Stimulated activated CD8-positive, alpha-beta memory T cell treated with anti-CD3 and anti-CD28 coated beads, Interleukin-2, amount 100 ng/mL, for 48 hours (primary cell): ENCODE measurements at places on chromosomes 4 and X.

- DNase-seq: no peak
Observed at GRCh38 chrX:94058728-94059382, 384.8 kb downstream of the FAM133A start.

GRCh38 chrX:101415180-101416145 is 7.4 kb downstream of the HNRNPH2 start:
- no peak for DNase-seq

DNA sequence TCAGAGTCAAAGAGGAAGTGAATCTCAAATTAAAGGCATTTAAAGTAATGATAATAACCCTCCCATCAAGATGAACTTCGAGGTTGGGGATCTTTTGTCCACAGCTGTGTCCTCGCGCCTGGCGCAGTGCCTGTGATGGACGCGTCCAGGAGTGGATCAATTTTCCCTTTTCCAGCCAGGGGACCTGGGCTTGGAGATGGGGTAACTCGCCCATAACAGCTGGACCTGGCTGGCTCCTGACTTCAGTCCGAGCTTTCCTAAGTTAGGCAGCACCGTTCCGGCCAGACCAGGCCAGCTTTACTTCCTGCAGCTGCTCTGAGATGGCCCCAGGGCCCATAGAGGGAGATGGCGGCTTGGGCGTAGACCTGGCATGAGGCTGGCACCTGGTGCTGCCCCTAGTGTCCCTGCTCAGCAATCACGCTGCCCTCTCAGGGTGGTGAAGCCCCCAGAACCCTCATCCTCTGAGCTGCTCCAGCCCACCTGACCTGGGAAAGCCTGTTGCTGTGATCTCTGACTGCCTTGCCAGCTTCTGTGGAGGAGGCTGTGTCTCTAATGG is 23.9 kb downstream of the ADRA2C start:
- DNase-seq: no peak

DNA sequence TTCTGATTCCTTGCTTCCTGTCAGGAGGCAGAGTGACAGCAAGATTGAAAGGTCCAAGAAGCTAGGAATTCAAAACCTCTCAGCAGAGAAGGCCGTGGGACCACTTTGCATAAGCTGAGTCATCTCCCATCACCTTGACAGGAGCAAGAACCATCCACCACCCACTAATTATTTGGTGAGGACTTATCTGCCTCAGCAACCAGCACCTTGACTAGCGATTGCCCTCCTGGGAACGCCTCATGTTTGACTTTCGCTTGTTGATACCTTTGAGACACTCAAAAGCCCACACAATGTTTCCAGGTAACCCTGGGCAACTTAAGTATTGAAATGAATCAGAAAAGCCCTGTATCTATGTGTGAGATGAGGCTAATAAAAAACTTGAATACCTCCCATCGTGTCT is 233.5 kb upstream of the GYPA start:
- no peak for DNase-seq

DNA sequence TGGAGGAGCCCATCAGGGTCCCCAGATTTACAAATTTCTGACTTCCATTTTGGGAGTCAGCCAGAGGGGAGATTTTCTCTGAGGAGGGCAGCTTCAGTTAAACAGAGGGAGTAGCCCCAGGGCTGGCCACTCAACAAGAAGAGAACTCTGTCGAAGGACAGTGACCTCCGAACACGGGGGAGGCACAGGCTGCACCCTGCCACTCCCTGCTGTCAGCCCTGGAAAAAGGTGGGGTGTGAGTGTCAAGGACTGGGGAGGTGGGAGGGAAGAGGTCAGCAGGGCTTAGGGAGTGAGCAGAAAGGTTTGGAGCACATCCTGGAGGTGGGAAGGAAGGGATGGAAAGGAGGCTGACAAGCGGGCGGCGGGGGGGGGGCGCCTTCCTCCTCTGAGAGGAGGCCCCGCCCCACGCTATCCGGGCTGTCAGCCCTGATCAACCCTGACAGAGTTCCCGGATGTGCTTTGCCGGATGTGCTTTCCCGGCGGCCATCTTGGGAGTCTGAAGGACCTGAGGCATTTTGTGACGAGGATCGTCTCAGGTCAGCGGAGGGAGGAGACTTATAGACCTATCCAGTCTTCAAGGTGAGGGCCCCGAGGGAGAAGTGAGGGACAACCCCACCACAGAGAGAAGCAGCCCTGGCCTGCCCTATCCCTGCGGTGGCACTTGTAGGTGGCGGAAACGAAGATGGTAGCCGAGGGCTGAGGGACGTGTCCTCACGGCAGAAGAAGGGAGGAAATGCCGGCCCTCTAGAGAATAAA is at the start of gene MAGEC1:
Gene MAGEC1, plus strand, starts transcription at position 495 of the 756 bp plus-strand sequence. CDS start 1,179 bp downstream, outside the sequence.
- DNase-seq: no peak

- DNase-seq: no peak
Observed at GRCh38 chr4:844752-845232, 18.9 kb upstream of the CPLX1 start.

- no peak for DNase-seq
Observed at GRCh38 chrX:121949041-121949760, 901.8 kb downstream of the GLUD2 start.

DNA sequence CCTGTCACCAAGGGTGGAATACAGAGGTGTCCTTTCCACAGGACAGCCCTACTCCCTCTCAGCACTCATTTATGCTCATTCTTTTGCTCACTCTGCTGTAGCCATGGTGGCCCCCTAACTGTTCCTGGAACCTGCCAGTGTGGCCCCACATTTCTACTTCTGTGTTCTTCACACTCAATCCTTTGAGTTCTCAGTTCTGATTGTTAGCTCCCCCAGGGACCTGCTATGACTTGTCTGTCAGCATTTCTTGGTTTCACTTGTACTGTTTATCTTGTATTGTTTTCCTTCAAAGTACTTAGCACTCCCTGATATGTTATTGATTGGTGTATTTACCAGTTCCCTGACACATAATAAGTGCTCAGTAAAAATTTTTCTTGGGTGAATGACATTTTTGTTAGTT is 14.9 kb downstream of the VBP1 start:
- DNase-seq: no peak

GRCh38 chr4:6944301-6945051 is 34.9 kb downstream of the TBC1D14 start:
- no peak for DNase-seq

DNA sequence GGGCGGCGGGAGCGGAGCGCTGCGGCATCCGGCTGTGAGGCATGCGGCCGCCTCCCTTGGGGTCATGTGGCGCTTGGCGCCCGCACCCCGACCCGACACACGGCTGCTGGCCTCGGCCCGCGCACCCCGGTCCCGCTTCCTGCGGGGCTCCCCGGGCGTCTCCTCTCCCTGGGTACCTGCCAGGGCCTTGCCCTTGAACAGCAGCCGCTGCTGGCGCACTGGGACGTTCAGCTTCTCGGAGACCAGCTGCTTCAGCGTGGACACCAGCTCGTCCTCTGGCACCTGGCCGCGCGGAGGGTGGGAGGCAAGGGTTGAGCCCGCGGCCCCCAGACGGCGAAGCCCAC is 391 bp downstream of the UBL4A start:
- no peak for DNase-seq

DNA sequence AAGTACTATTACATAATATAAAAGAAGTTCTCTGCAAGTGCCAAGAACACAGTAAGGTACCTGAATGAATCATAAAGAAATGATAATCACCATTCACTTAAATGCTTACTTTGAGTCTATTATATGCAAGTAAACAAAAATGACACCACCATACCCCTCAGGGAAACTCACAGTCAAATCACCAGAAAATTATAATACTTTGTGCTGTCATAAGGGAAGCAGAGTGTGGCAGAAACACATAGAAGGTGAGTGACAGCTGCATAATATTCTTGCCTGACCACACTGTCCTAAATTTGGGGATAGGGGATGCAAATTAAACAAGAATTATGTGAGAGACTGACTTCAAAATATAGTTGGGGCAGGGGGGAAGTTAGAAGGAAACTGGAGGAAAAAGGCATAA is 12.9 kb downstream of the CCNI start:
- DNase-seq: no peak

DNA sequence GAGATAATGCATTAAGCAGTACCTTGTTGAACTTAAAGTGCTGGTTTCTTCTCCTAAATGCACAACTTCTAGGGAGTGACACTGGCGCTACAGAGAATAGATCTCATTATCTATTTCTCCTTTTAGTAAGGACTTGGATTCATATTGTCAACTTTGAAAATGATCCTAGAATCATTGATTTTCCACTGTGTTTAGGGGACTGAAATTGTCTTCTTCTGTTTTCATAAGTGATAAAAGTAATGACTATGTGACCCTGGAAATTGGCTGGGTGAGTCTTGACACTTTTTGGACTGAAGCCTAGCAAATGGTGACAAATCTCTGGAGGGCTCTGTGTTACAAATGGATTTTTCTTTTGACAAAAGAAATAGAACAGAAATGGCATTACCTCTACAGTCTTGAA is 167.8 kb downstream of the NDST4 start:
- DNase-seq: no peak

GRCh38 chr4:139142980-139143379 is 34.0 kb downstream of the ELF2 start:
- DNase-seq: no peak

DNA sequence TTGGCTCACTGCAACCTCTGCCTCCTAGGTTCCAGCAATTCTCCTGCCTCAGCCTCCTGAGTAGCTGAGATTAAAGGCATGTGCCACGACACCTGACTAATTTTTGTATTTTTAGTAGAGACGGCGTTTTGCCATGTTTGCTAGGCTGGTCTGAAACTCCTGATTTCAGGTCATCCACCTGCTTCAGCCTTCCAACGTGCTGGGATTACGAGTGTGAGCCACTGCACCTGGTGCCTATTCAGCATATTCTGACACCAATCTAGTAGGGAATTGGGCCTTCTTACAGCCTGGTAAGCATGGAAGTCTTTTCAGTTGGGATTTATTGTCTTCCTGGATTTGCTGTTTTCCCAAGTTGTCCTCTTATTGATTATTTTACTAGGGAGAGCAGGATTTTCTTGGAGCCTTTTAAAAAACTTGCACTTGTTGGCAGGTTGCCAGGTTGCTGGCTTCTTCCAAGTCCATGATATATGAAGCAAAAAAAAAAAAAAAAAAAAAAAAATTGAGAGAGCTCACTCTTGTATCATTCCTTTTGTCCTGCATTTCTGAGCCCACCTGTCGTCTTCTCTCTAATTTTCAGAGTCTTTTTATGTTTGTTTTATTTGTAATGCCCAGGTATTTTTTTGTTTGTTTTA is 43.7 kb downstream of the TMPRSS11E start:
- DNase-seq: no peak

DNA sequence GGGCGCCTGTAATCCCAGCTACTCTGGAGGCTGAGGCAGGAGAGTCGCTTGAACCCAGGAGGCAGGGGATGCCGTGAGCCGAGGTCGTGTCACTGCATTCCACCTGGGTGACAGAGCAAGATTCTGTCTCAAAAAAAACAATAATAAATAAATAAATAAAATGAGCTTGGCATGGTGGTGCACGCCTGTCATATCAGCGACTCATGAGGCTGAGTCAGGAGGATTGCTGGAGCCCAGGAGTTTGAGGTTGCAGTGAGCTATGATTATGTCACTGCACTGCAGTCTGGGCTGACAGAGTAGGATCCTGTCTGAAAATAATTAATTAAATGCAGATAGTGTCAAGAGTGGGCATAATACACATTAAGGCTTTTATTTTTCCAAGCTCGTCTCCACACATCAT is 77.5 kb downstream of the DHRSX start:
- DNase-seq: no peak

DNA sequence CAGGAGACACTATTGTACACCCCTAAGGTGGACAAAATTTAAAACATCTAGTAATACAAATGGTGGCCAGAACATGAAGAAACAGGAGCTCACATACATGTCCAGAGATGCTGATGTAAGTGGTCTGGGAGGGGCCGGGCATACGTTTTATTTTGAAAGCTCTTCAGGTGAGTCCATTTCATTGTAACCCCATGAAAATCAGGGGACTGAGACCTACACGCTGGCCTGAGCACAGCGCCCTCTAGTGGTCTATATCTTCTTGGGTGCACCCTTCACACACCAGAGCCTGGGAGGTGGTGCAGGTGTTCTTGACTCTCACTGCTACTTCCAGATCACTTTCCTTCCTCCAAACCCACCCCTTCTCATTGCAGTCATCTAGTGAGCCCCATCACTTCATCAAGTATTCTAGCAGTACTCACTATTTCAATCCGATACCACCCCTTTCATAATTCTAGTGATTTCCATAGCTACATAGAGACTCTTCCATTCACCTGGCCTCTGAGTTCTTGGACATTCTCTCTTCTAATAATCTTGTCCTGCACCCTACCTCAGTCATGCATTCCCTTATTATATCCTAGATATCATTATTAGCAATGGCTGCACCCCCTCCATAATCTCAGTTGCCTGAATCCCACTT is 4.3 kb upstream of the TLR6 start:
- peak; percentile 41 for DNase-seq

DNA sequence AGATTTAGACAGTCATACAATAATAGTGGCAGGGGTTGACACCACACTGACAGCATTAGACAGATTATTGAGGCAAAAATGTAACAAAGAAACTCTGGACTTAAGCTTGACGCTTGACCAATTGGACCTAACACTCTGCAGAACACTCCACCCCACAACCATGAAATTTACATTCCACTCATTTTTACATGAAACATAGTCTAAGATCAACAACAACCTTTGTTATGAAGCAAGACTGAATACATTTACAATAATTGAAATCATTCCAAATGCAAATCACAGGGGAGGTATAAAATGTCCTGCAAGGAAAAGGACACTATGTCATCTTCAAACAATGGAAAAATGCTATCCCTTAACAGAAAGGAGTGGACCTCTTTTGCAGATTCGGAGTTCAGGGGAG is 4.9 kb upstream of the UGT2B10 start:
- DNase-seq: no peak

GRCh38 chr4:114780205-114780604 is 181.6 kb downstream of the UGT8 start:
- DNase-seq: no peak

DNA sequence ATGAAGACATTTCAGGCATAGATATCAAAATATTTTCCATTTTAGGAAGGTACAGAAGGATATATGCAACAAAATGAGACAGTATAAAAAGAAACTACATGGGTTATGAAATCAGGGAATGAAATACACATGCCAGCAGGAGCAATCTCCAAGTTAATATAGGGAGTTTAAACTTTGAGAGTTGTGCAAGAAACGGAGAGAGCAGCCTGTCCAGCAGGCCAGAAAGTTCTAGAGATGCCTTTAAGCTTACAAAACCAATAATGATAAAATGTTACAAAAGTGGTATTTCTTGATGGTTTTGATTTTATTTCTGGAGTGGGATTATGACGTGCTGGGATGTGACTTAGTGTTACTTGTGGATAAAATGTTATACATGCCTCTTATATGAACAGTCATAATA is 2047.9 kb downstream of the ARAP2 start:
- no peak for DNase-seq

GRCh38 chr4:130722361-130722760 is 1626.4 kb downstream of the C4orf33 start:
- DNase-seq: no peak

DNA sequence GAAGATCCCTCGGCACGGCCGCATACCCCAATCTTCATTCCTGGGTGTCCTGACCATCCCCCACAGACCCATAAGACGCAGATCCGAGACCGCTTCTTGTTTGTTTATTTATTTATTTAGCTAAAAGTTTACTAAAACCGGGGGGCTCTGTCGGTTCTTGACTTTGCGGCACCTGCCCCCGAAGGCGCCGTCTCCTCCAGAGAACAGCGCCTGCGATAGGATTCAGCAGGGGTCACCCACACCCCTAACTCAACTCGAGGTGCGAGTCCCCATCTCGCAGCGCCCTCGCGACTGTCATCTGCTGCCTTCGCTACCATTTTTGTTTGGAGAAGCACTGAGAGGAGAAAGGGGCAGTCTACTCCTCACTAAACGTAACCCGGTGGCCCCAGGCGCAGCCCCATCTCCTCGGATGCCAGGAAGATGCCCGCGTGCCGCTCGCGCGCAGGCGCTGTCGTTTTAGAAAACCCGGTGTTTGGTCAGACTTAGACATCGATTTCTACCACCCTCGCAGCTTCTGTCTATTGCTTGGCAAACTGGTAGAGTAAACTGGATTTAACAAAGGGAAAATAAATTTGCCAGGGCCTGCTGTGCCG is 18.9 kb upstream of the GPR101 start:
- no peak for DNase-seq
